Adipocyte (in vitro differentiated cells): ENCODE measurements at places on chromosomes 2 and 18.

GRCh38 chr18:64118406-64118805, 30.5 kb downstream of the LINC00305 start:
- DNase-seq = no peak

- DNase-seq = no peak
Measured at GRCh38 chr2:165253178-165253577, 14.0 kb downstream of the SCN2A start.

DNA sequence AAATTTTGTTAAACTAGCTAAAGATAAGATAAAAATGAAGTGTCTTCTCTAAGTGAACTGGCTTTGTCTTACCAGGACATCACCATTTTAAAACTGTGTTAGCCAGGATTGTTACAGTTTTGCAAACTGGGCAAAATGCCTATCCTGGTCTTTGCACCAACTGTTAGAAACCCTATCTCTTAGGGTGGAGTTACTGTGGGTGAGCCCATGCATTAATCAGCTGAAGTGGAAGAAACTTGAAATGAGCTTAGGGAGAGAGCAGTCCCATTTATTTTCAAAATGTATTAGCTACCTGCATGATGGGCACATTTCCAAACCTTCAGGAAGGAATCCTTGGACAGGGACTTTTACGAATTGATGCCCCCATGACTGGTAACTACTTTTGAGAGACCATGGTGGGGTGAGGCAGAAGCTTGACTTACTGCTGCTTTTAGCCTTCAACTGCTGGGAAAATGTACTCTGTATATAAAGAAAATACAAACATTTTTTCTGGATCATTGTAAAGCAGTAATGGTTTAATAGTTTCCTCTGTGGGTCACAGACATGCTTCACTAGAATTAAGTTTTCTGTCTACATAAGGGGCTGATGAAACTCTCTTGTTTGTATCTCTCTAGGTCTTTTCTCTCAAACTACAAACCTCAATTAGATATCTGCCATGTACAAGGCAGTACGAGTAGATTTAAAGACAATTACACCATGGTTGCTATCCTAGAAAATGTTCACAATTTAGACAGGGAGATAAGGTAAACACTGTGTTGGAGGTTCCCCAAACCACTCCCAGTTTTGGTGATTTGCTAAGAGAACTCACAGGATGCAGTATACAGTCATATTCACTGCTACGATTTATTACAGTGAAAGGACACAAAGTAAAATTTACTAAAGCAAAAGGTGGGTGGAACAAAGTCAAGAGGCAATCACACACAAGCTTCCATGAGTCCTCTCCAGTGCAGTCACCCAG, 321.4 kb upstream of the MMADHC start:
- DNase-seq = peak; percentile 55

DNA sequence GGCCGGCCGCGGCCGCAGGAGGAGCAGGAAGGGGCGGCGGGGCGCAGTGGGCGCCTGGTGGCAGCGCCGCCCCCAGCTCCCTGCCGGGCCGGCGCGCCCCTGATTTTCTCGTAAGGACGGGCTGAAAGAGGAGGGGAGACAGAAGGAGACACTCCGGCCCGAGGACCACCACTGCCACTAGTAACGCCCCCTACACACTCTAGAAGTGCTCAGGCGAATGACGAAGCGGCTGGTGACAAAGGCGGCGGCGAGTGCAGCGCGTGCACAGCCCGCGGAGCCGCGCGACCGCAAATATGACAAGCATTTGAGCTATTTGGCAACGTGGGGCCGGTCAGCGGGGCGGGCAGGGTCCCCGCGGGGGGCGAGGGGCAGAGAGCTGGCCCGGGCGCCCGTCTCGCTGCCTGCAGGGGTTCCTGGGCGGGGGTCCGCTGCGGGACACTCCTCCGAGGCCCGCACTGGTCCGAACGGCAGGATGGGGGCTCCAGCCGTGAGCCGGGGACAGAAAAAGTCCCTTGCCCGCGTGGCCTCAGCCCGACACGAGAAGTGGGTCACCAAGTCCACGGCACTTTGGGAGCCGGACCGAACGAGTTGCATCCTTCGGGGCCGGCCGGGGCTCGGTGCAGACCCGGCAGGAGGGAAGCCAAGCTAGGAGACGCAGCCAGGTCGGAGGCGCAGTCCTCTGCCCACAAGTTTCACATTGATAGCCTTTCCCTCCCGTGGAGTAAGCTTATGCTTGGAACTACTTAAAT, 524 bp upstream of the SERTAD2 start:
- DNase-seq = peak; percentile 89

- no peak for DNase-seq
Measured at GRCh38 chr2:1438972-1439371, 25.7 kb downstream of the TPO start.

DNA sequence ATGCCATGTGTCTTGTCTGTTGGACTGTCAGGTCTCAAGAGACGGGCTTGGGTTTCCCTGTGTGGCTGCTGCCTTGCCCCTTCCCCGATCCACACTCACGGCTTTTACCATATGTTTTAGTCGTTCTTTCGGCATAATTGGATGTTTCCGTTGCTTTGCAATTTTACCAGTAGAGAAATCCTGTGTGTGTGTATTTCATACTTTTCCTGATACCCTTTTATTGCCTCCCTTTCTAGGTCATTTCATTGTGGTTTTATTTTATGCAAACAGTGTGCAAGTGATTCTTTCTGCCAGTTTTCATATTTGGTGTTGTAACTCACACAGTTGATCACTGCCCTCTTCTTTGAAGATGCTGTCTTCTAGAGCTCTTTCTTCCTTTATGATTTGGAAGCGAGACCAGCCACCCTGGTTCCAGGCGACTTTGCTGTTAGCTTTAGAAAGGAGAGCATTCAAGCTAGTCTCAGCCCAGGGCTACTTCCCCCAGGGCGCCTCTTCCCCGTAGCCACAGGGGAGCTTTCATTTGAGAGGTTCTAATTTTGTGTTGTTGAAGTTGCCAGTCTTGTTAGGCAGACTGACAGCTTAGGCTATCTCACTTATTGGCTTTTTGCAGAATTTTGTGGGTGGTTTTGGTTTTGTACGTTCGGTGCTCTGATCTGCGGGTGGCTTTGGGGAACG, 17.0 kb downstream of the SH3BP4 start:
- DNase-seq = no peak

DNA sequence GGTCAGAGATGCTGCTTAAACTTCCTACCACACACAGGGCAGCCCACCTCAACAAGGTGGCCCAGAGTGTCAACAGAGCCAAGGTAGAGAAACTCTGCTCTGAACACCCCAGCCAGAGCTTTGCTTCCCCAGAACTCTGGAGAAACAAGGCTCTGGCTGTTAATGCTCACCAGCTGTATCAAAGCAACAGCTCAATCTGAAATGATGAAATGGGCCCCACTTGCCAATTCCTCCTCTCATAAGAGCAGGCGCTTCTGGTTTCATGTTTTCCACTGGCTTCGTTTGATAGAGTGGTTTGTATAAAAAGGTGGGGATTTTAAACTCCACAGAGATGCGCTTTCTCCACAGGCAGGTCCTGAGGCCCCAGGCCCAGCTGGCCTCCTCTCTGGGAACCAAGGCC, 60.9 kb upstream of the TFCP2L1 start:
- peak; percentile 34 for DNase-seq

GRCh38 chr2:69620870-69621269, 22.7 kb downstream of the AAK1 start:
- no peak for DNase-seq

GRCh38 chr2:143261986-143262385, 132.8 kb downstream of the ARHGAP15 start:
- DNase-seq = no peak

DNA sequence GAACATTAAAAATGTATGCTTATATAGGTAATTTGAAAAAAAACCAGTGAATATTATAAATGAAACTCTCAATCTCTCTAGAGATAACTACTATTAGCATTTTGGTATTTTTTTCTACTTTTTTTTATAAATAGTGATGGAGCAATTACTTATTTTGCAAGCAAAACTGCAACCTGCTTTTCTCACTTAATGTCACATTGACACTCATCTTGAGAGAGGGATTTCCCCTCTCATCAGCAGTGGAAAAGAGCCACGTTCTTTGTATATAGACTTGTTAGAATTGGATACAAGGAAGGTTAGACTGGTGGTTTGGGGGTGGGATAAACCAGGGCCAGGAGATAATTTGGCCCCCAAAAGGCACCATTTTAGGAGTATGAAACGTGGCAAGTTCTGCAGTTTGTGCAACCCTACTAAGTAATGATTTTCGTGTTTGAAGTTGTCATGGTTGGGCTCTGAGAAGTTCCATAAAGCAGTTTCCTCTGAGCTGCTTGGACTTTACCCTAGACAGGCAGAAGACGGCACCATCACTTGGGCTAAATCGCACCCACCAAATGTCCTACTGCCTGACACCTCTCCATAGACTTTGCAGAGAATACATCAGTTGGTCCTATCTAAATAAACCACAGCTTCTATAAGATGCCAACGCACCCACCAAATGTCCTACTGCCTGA, 194.0 kb downstream of the ACTR3 start:
- no peak for DNase-seq
